Activated gamma-delta T cell treated with Interleukin-2 at 50 U/mL for 16 hours (primary cell): ENCODE measurements at places on chromosomes 5 and 9.

DNA sequence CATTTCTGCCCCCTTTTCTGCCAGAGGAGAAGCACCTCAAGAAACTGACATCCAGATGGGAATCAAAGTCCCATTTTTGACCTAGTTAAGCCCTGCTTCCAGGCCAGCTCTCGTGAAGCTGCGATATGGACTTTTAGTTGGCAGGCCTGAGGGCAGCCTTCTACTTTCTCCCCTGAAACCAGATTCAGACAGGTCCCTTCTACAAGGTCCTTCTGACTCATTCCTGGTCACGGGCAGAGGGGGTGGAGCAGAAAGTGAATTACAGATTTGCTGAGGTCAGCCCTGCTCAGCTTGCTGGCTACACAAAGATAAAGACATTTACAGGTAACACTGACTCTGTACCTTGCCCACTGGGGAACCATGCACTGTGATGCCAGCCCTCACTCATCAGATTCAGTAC, 52.8 kb upstream of the TUT7 start:
- DNase-seq = no peak

DNA sequence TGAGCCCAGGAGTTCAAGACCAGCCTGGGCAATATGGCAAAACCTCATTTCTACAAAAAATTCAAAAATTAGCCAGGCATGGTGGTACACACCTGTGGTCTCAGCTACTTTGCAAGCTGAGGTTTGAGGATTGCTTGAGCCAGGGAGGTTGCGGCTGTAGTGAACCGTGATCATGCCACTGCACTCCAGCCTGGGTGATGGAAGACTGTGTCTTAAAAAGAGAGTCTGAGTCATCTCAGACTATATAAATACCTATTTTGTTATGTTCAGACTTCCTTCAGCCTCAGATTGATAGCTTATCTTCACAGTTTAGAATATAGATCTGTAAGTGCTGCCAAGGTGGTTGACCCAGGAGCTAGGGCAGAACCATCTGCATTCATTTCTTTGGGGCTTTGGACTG, 1.6 kb upstream of the PAIP2 start:
- DNase-seq = no peak

GRCh38 chr5:173648308-173648866, 31.9 kb upstream of the BOD1 start:
- no peak for DNase-seq

GRCh38 chr9:85377731-85378289, 363.9 kb downstream of the AGTPBP1 start:
- no peak for DNase-seq

DNA sequence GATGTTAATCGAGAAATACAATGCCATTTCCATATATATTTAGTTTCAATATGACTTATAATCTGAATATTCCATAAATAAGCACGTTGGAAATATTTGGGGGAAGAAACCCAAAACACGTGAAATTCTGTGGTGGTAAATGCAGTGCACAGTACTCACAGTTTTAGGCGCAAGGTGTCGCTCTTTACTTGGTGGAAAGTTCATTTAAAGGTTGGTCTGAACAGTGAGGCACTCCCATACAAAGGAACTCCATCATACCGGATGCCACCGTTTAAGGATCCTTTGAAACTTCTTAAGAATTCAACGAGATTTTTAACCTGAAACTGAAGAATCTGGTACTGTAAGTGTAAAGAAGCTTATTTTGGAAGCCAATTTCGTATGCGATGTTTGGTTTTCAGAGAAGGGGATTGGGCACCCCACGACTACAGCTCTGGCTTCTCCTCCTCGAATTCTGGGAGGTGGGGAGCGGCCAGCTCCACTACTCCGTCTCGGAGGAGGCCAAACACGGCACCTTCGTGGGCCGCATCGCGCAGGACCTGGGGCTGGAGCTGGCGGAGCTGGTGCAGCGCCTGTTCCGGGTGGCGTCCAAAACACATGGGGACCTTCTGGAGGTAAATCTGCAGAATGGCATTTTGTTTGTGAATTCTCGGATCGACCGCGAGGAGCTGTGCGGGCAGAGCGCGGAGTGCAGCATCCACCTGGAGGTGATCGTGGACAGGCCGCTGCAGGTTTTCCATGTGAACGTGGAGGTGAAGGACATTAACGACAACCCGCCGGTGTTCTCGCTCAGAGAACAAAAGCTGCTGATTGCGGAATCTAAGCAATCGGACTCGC, at the start of gene PCDHA11:
Gene PCDHA11, plus strand, starts transcription at position 237 of the 834 bp plus-strand sequence. Its CDS starts 147 bp downstream, at position 384.
- DNase-seq = no peak

GRCh38 chr5:68173007-68173406, 42.5 kb upstream of the PIK3R1 start:
- no peak for DNase-seq

DNA sequence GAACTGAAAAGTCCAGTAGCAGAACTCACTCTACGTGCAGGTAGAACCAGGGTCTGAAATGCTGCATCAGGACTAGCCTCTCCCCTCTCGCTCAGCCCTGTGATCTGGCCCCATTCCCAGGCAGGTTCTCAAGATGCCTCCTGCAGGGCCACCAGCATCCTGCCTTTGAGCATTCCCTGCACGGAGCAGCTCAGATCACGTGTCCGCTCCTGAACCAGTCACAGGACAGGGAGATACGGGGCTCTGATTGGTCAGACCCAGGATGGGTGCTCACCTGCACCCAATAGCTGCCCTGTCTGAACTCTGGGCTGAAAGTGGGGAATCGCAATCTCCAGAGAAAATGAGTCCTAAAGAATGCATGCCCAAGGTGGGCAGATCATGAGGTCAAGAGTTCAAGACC, 50.8 kb downstream of the NEURL1B start:
- no peak for DNase-seq

- DNase-seq = no peak
These were observed 13.9 kb downstream of the C9orf50 start for GRCh38 chr9:129607027-129607387.

DNA sequence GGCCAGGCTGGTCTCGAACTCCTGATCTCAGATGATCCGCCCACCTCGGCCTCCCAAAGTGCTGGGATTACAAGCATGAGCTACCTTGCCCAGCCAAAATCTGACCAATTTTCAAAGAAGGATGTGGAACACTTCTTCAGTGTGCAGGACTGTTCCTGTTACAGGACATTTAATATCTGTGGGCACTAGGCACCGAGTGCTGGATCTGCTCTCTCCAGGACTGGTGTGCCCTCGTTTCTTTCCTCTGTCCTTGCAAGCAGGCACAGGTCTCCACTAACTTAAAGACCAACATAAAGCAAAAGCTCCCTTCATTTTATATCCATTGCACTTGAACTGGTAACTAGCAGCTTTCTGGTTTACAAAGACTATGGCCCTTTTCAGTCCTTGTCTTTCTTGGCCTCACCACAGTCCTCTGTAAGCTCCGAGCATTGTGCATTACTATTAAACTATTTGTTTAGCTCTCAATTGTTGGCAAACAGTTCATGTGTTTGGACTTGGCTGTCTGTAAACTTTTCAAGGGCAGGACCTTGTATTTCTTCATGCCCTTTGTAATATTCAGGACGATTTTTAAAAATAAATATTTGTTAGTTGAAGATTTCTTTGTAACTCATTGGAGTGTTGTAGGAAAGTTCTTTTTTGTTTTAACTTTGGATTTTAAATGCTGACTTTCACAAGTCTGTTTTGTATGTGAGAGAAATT, 37.3 kb downstream of the ARHGEF28 start:
- no peak for DNase-seq

DNA sequence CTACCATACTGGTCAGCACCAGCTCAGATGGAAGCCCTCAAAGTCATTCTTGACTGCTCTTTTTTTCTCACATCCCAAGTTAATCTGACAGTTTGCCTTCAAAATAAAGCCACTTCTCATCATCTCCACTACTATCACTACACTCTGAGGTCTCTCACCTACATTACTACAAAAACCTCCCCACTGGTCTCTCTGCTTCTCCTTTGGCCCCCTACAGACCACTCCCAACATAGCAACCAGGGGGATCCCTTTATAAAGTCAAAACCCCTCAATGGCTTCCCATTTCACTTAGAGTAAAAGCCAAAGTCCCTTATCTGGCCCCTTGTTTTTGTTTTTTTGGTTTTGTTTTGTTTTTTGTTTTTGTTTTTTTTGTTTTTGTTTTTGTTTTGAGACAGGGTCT, 4.6 kb downstream of the ARAP3 start:
- no peak for DNase-seq
